ENCODE measurements at places on chromosomes 7 and 10.

- no peak for DNase-seq
Observed at GRCh38 chr7:81769891-81770727, at the start of gene HGF. Gene HGF, minus strand, starts transcription at chr7:81770047. Its CDS starts 76 bp downstream, at chr7:81769971.

DNA sequence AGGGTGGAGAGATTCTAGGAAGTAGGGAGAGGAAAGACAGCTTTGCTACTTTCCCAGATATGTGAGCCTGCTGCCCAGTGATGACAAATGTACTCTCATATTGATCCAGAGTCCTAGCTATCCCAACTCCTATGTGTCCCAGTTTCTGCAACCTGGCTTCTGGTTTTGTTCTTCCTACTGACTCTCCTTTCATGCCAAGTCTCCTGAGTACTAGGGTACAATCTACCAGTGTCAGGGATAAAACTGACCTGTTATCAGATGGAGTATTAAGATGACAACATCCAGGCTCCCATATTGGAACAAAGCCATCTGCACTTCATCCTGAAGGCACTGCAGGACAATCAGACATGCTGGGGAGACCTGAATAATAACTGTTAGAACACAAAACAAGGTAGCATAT lies 233.7 kb upstream of the PHYHIPL start:
- DNase-seq: no peak

GRCh38 chr10:31069411-31069810 lies 37.7 kb upstream of the ZNF438 start:
- DNase-seq: no peak

DNA sequence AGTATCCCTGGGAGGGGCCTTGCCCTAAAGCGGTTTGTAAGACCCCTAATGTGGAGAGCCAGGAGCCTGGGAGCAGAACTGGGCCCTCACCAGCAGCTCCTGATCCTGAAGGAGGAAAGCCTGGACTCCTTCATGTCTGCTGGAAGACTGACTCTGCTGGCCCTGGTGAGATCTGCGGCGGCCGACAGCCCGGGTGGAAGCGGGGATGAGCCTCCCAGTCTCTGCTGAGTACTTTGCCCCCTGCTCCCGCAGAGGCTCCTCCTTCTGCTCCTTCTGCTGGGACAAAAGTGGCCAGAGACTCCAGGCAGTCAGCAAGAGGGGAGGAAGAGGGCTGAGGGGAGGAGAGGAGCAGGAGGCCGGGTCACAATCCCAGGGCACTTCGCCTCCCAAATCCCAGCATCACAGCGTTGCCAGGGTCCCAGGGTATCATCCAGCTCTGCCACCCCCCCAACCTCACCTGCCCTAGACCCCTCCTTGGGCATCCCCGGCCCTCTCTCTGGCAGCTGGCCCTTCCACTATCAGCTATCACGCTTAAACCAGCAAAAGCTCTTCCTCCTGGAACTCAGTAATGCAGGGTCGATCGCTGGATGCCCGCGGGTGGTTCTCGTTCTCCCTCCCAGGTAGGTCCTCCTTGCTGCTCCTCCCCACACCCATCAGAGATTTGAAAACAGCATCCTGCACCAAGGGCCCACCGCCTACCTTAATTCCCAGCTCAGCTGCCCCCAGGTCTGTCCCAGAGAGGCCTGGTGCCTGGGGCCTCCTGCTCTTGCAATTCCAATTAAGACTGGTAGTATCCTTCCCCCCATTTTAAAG lies 7.9 kb downstream of the TBATA start:
- DNase-seq: no peak

GRCh38 chr10:71075086-71075758 lies 137.1 kb upstream of the UNC5B start:
- DNase-seq: no peak

DNA sequence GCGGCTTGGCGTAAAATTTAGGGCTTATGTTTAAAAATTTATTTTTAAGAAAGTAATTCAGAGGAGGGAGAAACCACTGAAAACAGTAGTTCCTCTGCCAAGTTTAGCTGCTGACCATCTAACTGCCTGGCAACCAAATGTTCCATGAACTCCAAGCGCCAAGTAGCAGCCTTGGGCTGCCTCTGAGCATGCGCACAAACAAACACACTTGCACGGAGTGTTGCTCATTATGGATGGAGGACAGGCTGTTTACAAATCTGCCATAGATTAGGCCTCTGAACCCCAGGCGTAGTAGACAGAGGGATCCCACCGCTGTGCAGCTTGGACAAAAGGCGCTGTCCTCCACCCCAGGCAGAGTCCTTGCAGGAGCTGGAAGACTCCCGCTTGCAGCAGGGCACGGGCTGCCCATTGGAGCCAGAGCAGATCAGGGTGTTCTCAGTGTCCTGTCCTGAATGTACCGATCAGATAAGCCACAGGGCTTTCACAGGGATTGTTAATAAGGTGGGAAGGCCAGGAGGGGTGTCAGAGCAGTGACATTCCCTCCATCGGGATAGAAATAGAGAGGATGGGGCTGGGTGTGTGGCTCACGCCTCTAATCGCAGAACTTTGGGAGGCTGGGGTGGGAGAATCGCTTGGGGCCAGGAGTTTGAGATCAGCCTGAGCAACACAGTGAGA lies 47.7 kb upstream of the LYZL1 start:
- DNase-seq: no peak

GRCh38 chr7:55488804-55489340 lies 83.4 kb downstream of the VOPP1 start:
- no peak for DNase-seq

Measured in K562 (cell line).